NCI-H1105 treated with DMSO at 0.1 percent for 48 hours (cell line): ENCODE measurements at places on chromosomes 4 and X.
A peak's percentile ranks its signal among the peaks of the same experiment; 100 is the strongest.

DNA sequence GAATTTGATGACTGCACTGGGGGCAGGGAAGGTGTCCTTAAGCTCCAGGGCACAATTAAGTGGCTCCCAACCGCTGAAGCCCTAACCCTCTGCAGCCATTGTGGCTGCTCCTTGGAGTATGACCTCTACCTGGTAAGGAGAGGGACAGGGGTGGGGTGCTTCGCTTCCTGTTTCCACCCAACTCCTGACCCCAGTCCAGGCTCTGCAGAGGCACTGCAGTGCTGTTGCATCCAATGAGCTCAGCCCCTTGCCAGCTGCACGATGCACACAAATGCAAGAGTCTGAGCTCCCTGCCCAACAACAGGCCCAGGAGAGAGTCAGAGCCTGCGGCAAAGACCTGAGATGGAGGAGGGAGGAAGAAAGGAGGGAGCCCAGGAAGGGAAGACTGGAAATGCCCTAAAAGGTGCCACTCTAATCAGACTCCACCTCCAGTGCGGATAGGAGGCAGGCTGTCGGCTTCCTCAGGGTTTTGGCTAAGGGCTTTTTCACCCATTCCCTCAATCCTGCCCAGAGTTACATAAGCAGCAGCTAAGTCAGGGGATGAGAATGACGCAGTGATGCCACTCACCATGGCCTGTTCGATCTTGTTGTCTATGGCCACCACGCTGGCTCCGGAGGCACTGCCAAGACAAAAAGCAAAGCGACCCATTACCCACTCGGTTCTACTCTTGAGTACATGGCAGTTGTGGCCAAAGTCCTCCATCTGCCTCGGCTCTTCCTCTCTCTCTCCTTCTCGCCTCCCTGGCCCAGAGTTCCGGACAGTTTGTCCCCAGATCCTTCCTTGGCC, 60.1 kb downstream of the TSC22D3 start:
- DNase-seq = no peak

GRCh38 chr4:64935469-64936001, 526.3 kb upstream of the TECRL start:
- DNase-seq = no peak

GRCh38 chr4:108592674-108592986, 27.7 kb upstream of the RPL34 start:
- DNase-seq = peak; percentile 16

DNA sequence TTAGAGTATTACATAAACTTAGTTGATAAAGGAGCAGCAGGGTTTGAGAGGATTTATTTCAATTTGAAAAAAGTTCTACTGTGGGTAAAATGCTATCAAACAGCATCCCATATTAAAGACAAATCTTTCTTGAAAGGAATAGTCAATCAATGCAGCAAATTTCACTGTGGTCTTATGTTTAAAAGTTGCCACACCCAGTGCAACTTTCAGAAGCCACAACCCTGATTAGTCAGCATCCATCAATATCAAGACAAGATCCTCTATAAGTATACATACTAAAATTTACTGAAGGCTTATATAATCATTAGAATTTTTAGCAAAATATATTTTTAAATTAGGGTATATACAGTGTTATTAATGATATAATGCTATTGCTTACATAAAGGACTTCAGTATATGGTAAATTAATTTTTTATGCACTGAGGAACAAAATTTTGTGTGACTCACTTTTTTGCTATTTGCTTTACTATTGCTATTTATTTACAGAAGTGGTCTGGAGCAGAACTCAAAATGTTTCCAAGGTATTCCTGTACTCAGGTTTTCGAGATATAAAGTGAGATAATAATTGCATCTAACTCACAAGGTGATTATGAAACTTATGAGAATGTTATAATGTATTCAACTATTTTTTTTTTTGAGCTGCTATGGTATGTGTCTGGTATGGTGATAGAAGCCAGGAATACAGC, 1127.6 kb downstream of the ADGRL3 start:
- DNase-seq = no peak

- DNase-seq = peak; percentile 86
Observed at GRCh38 chr4:26238426-26238777, 82.4 kb upstream of the RBPJ start.

GRCh38 chrX:63128509-63128908, 222.6 kb downstream of the SPIN4 start:
- peak; percentile 1 for DNase-seq

DNA sequence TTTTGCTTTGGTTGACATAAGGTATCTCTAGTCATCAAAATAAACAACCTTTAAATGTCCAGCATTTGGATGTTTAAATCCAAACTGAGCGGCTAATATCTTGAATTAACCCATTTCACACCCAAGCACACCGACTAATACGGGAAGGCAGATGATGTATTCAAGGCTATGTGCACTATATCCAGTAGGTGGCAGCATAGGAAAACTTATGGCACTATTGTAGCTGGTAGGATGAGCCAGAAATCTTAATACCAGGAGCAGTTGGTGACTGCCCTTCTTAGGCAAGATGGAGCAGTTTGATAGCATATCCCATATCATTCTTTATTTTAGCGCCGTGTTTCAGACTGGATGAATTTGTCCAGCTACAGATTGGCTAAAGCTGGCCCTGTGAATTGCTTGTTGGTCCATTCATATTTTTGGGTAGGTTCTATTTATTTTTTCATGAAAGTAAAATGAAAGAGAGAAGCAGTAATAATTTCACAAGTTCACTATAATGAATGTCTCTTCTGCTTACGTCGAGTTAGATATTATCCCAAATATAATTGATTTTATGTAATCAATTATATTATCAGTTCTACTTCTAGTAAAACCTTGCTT, 24.4 kb downstream of the UCHL1 start:
- peak; percentile 69 for DNase-seq

DNA sequence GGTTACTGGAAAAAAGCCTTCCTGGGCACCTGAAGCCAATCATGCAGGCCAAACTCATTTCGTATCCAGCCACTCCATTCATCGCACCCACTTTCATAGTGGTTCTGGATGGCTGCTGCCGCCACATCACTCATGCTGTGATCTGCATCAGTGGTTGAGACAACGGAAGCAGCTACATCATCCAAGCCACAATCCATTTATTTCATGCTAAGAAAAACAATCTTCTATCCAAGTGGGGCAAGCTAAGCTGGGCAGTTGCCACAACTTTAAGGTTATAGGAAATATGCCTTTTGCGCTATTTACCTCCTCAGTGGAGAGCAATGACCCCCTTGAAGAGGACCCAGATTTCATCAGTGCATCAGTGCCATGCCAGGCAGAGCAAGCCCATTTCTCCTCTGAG, 124.6 kb downstream of the GRIA3 start:
- DNase-seq = no peak

DNA sequence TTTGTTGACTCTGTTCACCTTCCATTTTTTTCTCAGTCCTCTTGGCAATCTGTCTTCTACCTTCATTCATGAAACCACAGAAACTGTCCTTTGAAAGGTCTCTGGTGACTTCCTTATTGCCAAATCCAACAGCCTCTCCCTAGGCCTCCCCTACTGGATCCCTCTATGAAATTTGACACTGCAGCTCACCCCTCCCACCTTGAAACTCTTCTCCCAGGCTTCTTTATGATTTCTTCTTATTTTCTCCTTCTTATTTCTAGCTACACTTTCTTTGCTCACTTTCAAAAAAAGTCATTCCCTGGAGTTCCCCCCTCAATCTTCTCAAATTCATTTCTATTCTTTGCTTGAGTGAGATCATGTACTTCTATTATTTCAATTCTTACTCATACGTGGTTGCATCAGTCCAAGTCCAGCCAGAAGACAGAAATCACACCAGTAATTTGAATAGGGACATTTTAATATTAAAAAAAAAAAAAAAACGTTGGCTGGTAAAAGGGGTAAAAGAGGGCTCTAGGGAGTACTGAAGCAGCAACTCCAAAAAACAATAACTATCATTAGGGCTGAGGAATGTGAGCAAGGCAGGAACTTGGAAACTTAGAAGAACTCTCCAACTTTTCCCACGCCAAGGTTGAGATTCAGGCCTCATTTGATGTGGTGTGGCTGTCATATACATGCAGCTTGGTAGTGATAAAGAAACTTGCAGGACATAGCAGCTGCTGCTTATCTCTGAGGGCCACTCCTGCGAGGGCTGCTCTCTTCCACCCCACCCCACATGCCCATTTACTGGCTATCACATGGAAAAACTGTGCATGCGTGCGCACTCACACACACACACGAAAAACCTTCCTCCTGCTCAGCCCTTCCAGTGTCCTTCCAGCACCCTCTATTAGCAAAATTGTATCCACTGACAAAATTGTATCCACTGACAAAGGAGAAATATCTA, 169.8 kb upstream of the GALNT7 start:
- no peak for DNase-seq

DNA sequence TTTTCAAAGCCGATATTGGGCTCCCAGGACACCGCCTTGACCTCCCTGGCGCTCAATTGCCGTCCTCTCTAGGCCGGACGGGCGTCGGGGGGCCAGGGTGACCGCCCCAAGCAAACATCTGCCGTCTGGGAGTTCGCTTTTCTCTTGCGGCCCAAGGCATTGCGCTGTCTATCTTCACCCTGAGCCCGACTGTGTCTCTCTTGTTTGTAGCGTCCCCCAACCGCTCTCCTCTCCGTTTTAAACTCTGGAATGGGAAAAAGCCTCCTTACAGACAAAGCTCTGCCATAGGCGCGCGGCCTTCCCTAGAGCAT, 551 bp upstream of the ARX start:
- DNase-seq = no peak

- peak; percentile 51 for DNase-seq
Observed at GRCh38 chr4:6546681-6547447, 28.1 kb upstream of the MAN2B2 start.

DNA sequence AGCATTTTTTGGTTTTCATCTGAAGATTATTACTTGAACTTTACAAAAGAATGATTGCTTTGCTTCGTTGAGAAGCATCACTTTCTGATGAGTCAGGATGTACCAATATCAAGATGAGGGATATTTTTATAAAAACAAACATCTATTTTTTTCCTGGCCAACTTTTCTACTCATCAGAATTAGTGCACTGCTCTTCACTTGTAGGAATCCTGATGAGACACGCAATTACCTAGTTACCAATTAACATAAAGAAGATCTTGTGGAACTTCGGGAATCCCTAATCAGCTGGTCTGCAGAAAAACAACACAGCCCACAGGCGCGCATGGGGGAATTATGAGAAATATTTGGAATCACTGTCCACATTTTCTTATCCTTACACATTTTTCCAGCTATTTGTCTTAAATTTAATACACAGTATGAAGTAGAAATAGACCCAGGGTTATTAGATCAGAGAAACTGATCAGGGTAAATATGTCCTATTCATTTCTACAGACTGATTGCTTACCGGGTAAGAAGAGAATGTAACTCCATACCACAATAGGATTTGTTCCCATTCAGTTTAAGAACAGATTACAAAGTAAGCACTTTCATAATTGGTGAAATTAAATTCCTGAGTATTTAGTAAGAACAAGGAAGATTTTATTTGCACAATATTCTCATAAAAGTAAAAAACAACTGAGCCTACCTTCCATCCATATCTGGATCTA, 50.9 kb downstream of the MFAP3L start:
- DNase-seq = no peak

- DNase-seq = no peak
Observed at GRCh38 chr4:158810487-158811215, 41.8 kb downstream of the FNIP2 start.

- no peak for DNase-seq
Observed at GRCh38 chr4:47674144-47674543, 163.7 kb downstream of the CORIN start.

- no peak for DNase-seq
Observed at GRCh38 chr4:62252728-62253127, 1052.6 kb downstream of the ADGRL3 start.

- no peak for DNase-seq
Observed at GRCh38 chrX:16528620-16529019, 121.3 kb upstream of the S100G start.

- no peak for DNase-seq
Observed at GRCh38 chr4:123617791-123618190, 221.2 kb downstream of the SPRY1 start.

DNA sequence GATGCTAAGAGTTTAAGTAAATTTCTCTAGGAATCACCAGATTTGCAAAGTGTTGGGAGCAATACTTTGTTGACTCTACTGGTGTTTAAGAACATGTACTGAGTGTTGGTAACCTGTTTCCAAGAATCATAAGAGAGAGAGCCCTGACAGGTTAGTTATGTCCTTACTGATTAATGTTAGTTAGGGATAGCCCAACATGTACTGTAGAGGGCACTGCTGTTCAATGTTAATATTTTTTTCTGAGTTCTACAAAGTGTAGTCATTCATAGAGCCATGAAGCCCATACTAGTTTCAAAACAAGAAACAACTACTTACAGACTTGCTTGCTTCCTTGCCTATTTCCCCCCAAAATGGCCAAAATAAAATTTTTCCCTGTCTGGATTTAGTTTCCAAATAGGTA, 11.9 kb downstream of the TMPRSS11D start:
- peak; percentile 34 for DNase-seq

DNA sequence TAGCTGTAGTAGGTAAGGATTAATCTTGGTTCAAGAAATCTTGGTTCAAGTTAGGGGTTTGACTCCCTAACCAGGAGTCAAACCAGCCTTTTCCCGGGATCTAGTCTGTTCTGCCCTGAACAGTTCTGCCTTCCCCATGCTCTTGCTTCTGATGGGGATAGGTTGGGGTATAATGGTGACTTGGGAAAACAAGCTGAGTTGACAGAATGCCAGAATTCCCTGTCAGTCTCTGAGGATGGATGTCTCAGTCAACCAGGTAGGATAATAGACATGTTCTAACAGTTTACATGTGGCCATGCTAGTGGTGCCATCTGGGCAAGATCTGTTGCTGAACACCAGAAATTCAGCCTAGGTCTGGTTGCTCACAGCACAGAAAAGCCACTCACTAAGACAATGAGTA, 51.4 kb downstream of the RAB40AL start:
- DNase-seq = no peak

DNA sequence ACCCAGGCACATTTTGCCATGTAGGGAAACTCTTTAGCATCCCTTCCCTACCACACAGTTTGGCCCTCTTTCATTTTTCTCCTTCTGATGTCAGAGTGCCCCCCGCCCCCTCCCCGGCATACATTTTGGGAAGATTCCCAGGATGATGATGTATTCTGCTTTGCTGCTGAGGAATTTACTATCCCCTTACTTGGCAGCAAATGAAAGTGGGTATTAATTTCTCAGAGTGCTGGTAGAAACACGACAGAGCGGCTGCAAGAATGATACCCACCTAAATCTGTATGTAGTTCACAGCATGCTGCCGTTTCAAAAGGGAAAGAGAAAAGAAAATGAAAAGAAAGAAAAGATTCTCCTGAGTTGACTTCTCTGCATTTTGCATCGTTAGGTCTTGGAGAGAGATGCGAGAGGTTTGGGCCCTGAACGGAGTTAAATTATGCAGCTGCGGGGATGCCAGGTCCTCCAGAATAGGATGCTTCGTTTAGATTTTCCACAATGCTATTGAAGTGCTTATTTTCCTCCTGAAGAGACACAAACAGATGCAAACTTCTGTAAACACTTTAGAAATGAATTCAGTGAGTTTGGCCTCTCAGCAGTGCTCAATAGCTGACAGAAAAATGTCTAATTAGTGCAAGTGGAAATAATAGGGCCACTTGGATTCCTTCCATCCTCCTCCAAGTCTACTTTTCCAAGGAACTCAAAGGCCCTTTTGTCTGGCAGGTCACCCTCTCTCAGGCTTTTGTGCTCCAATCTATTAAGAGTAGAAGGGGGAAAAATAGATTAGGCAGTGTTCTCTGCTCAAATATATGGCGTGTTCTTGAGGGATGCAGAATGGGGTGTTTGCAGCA, 106.2 kb downstream of the ALPK1 start:
- DNase-seq = peak; percentile 23

- DNase-seq = no peak
Observed at GRCh38 chr4:176833400-176834175, 40.9 kb upstream of the VEGFC start.
